GM23338 (cell line): ENCODE measurements at places on chromosomes 4 and X.

GRCh38 chr4:95701500-95702170 is 138.3 kb upstream of the PDHA2 start:
- DNase-seq = peak; percentile 15

DNA sequence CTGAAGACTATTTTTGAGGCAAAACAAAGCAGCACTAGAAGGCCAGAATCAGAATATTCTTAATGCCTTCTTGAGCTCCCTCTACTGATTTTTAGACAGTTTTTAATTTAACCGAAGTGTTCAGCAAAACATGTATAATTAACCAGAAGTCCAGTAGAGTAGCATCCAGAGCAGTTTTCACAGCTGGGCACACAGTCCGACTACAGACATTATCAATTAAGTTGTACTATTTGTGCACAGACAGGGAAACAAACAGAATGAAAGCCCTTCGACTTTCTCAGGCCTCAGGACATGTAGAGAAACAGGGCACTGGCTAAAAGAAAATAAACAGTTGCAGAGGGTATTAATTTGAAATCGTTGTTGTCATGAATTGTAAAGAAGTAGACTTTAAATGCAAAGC is 11.9 kb downstream of the FSTL5 start:
- no peak for DNase-seq

DNA sequence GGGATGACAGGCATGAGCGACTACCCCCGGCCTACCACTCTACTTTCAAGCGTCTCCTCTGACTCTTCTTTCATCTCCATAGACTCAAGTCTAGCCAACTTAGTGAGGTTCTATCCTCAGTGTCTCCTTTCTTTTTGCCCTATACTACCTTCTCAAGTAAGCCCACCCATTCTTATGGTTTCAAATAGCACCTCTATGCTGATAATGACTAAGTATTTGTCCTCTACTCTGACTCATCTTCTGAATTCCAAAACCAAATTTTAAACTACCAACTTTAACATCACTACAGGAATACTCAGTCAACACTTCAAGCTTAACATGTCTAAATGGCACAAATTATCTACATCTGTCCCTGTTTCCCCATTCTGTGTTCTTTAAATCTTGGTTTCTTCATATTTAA is 47.8 kb downstream of the ELF2 start:
- DNase-seq = no peak

- DNase-seq = no peak
Observed at GRCh38 chrX:148459343-148459742, 41.1 kb upstream of the AFF2 start.

DNA sequence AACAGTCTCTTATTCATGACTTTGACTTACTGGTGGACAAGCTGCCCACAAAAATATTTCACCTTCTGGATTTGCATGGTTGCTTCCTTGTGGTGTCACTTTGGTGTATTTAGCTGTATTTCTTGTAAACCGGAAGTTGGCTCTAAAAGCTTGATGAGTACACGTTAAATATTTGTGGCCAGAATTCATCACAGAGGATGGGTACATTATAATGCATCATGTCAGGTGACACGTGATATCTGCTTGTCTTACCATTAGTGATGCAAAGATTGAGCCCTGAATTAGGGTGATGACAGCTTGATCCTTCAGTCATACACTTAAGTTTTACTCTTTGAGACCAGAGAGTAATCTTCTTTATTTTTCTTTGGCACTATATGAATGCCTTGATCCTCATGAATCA is 188.3 kb upstream of the RPS6KA3 start:
- no peak for DNase-seq

DNA sequence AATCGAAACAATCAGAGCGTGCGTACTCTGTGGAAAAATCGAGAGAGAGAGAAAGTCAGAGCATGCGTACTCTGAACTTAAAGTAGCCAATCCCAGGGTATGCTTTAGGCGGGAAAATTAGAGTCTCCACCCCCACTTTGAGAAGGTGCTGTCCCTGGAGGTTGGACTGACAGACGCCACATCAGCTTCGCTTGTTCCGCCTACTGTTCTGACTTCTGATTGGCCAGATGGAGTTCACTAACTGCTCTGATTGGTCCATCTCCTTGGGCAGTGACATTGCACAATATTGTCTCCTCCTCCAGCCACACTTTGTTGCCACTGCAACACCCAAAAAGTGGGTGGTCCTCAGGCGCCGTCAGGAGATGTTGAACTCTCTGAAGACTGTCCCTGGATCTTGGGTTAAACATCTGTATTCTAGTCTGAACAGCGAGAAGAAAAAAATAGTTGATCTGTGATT is at the start of gene SSX5:
TSS of gene SSX5 (minus strand) at position 51 of the 457 bp plus-strand sequence. CDS start 1,437 bp downstream, outside the sequence.
- DNase-seq = no peak

DNA sequence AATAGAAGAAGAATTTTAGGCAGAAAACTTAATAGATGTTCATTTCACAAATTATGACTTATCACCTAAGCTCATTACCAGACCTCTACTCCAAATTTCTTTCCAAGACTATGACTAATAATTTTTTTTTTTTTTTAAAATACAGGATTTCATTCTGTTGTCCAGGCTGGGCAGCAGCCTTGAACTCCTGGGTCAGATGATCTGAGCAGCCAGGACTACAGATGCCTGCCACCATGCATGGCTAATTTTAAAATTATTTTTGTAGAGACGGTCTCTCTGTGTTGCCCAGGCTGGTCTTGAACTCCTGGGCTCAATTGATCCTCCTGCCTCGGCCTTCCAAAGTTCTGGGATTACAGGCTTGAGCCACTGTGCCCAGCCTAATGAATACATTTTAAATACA is 119.2 kb downstream of the ARHGAP10 start:
- no peak for DNase-seq

GRCh38 chr4:113901994-113902787 is 77.3 kb downstream of the ARSJ start:
- no peak for DNase-seq

GRCh38 chr4:165971933-165972332 is 98.9 kb downstream of the TLL1 start:
- no peak for DNase-seq

- DNase-seq = no peak
Observed at GRCh38 chr4:54213761-54214160, 15.3 kb upstream of the PDGFRA start.

DNA sequence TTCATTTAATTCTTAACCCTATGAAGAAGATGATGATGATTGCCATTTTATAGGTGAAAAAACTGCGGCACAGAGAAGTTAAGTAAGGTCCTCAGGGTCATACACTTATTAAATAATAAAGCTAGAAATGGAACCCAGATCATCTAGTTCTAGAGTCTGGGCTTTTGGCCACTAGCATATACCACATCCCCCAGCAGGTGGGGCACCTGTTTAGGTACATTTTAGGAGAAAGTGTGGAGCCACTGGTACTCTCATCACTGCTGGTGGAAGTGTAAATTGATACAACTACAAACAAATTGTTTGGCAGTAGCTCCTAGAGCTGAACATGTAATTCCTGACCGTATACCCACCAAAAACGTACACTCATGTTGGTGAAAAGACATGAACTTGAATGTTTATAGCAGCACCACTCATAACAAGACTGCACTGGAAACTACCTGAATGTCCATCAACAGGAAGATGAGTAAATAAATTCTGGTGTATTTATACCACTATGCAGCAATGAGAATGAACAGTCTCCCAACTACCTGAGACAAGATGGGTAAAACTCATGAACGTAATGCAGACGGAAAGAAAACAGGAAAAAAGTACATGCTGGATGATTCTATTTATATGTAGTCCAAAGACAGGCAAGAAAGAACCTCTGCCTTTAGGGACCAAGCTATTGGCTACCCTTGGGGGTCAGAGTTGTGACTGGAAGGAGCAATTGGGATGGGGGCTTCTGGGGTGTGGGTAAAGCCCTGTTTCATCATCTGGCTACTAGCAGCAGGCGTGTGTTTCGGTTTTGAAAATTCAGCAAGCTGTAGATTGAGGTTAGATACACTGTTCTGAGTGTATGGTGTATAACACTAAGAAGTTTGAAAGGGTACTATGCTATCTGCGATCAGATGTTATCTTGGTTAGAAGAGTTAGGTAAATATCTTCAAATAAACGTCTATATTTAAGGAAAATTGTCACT is 72.3 kb upstream of the ADGRG2 start:
- no peak for DNase-seq

- no peak for DNase-seq
Observed at GRCh38 chr4:7395645-7396044, 39.1 kb downstream of the PSAPL1 start.

- no peak for DNase-seq
Observed at GRCh38 chr4:121155893-121156292, 8.2 kb downstream of the TNIP3 start.

DNA sequence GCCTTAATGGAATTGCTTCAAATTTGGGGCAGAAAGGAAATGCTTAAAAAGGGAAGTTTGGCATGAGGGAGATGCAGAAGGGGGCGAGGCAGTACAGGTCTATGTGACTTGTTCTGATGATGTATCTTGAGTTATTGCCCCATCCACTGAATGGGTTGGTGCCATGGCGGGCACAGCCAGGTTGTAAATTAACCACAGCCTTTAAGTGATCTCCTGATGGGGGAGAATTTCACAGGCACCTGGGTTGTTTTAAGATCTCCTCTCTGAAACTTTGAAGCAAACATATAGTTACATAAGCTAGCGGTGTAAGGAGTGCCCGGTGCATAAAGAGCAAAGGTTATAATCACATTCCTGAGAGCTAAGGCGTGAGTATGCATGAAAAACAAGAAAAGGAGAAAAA is 37.0 kb downstream of the NPY5R start:
- no peak for DNase-seq

- DNase-seq = peak; percentile 3
Observed at GRCh38 chrX:25976683-25977310, 161.3 kb upstream of the MAGEB18 start.

- no peak for DNase-seq
Observed at GRCh38 chr4:37139987-37140386, 104.6 kb upstream of the NWD2 start.

- DNase-seq = no peak
Observed at GRCh38 chr4:94931626-94932025, 173.9 kb downstream of the BMPR1B start.

- DNase-seq = no peak
Observed at GRCh38 chr4:151169223-151169622, 69.8 kb downstream of the RPS3A start.

- no peak for DNase-seq
Observed at GRCh38 chr4:150322646-150323045, 244.4 kb downstream of the DCLK2 start.

DNA sequence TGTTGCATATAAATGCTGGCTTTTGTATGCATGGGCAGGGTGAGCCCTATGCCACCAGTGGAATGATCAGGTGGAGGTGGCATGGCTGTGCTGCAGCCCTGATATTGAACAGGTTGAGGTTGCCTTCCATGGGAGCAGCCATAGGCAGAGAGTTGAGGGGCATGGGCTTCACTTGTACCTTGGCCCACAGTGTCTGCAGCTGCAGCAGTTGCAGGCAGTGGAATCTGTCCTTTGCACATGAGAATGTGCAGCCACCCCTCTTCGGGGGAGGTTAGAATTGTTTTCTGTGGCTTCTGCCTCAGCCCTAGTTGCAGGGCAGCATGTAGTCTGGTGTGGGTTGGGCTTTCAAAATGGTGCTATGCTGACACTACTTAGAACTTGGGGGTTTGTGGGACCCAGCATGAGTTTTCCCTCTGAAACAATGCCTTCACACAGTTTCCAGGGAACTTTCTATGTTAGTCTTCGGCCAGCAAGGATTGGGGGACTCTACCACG is 25.4 kb upstream of the VSIG1 start:
- DNase-seq = no peak

DNA sequence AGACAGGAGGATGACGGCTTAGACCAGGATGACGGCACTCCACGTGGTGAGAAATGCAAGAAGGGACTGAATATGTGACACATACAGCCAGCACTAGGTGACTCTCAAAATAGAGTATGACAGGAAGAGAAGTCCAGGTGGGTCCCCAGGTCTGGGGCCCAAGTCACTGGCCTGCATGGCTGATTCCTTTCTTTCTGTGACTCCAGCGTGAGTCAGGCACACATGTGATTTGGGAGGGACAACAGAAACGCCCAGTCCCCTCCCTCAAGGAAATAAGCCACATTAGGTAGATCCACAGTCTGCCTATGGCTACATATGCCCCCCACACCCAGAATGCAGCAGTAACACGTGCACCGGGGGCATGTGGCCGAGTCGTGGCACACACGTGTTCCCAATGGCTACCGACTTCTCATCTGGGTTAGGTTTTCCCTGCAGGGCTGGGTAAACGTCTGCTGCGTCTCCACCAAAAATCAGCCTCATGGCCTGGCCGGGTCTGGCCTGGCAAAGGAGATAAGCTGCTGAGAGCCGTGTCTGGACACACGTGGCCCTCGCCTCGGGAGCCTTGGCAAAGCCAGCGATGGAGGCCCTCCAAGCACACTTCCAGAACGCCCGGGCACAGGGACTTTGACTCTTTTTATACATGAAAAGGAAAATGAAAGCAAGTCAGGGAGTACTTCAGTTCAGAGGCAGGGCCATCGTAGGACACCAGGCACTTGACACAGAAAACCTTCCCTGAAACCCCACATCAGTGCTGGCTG is 19.3 kb downstream of the SEL1L3 start:
- DNase-seq = no peak

- DNase-seq = no peak
Observed at GRCh38 chrX:11464836-11465463, 171.7 kb downstream of the AMELX start.

DNA sequence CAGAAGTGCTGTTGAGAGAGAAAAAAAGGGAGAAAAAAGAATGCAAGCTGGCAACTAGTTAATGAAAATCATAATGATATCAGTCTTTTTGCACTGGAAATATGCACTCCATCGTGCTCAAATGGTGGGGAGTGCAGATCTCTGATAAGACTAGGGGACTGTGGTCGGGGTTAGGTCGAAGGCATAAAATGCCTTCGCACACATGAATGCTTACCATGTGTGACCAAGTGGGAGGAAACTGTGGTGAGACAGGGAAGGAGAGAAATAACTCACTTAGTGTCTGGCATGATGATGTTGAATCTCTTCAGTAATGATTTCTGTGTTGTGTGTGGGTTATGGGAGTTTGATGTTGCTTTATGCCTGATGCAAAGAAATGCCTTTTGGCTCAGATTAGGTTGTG is 358.9 kb downstream of the FBXO8 start:
- DNase-seq = no peak

DNA sequence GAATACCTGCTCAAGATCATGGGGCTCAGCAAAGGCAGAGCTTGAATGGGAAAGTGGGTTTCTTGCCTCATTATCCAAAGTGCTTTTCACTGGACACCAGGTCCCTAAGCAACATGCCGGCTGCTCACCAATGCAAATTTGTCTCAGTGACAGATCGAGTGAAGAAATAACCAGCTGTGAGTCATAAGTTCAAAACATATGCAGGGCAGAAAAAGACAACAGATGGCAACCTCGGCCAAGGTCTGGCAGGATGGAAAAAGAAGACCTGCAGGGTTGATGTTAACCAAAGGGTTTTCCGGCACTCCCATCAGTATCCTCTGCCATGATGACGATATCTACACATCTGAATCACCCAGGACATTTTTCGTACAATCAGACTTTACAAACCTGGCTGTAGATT is 124.1 kb downstream of the AFAP1 start:
- no peak for DNase-seq
